ENCODE measurements at places on chromosomes 1 and 21. TPM values are rescaled to one million over a fixed set of nuclear protein-coding genes. Genes with fewer than 3 reads are reported as not detected.

The EFNA3 gene
- total RNA-seq, result 1.9 TPM

The LCE3E gene
- not detected for total RNA-seq

The HAO2 gene
- not detected for total RNA-seq

The SIK1 gene
- 1.2 TPM for total RNA-seq

The NID1 gene
- total RNA-seq, result 67.7 TPM

The OR2T2 gene
- not detected for total RNA-seq

The CCDC30 gene
- 0.60 TPM for total RNA-seq

The TNFRSF14 gene
- total RNA-seq, result 25.5 TPM

GRCh38 chr1:233664253-233664652 lies 50.3 kb downstream of the KCNK1 start:
- no peak for DNase-seq

DNA sequence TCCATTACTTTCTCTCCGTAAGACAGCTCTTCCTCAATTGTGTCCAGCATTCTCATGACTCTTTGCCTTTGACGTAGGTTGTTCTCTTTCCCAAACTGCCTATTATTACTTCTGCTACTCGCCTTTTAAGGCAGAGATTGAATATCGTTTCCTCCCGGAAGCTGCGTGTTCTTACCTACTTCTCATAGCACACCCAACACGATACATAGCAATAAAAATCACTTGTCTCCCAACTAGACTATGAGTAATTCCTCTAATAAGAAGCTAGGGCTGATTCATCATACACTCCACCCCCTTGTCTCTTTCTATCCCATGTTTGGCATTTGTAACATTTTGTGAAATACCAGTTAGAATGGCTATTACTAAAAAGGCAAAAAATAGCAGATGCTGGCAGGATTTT lies 55.8 kb upstream of the SGIP1 start:
- no peak for DNase-seq

DNA sequence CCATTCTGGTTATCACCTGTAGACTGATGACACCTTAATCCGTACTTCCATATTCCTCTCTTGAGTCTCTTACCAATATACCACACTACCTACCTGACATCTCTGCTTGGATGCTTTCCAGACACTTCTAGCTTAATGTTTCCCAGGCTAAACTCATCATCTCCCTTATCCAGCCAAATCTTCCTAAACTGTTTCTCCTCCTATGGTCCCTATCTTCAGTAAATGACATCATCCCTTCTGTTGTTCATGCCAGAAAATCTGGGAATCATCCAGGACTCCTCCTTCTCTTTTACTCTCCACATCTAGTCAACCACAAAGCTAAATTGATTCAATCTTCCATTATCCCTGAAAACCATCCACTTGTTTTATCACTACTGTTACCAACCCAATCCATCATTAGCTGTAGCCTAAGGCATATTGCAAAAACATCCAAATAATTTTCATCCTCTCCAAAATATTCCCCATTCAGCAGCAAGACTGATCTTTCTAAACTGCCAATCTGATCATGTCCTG lies 464.1 kb upstream of the BEND5 start:
- DNase-seq, result no peak

- no peak for DNase-seq
Observed at GRCh38 chr21:45010096-45010495, 64.3 kb upstream of the ADARB1 start.

DNA sequence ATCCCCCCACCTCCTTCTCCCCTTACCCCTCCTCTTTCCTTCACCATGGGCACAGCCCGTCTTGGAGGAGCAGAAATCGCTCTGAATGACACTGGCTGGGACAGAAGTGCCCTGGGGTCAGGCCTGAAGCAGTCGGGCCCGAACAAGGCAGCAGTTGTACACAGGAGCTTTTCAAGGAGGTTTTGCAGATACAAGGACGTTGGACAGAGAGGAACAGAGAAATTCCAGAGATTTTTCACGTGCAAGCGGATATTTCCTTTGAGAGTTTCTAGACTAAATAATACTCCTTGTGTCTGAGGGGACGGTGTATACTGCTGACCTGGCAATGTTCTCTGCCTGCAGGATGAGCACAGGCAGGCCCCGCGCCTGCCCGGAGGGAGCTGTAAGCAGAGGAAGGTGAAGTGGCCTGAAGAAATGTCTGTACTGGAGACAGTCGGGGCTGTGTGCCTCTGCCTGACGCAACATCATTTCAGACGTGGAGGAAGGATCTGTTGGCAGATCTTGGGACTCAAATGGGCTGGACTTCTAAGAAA lies 95.3 kb upstream of the SLC25A33 start:
- no peak for DNase-seq

DNA sequence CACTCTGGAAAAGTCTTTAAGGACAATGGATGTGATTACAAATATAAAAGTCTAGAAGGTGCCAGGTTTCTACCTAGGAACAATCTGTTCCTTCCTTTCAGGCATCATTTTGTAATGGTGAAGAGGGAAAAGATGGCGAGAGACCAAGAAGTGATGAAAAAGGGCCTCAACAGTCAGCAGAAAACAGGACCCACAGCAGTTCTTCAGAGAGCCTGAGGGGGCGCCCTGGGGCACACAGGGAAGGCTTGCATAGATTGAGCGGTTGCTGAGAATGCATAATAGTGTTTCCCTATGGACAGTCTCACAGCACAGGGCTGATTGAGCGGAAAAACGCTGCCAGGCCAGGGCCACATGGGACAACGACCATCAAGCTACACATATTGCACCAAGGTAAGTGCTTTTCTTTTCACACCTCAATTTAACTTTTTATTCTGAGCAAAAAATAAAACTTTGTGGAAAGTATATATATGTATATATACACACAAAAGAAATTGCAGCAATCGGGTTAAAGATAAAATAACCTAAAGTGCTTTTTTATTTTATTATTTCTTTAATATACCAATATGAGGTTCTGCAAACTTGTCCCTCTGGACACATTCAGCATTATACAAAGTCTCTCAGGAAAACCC lies 3.1 kb upstream of the YRDC start:
- no peak for DNase-seq

GRCh38 chr1:10637834-10638558 lies 158.4 kb downstream of the CASZ1 start:
- no peak for DNase-seq

GRCh38 chr1:32725615-32725982 lies 23.0 kb upstream of the SYNC start:
- DNase-seq, result no peak
